ENCODE measurements at places on chromosomes 3 and 15.

DNA sequence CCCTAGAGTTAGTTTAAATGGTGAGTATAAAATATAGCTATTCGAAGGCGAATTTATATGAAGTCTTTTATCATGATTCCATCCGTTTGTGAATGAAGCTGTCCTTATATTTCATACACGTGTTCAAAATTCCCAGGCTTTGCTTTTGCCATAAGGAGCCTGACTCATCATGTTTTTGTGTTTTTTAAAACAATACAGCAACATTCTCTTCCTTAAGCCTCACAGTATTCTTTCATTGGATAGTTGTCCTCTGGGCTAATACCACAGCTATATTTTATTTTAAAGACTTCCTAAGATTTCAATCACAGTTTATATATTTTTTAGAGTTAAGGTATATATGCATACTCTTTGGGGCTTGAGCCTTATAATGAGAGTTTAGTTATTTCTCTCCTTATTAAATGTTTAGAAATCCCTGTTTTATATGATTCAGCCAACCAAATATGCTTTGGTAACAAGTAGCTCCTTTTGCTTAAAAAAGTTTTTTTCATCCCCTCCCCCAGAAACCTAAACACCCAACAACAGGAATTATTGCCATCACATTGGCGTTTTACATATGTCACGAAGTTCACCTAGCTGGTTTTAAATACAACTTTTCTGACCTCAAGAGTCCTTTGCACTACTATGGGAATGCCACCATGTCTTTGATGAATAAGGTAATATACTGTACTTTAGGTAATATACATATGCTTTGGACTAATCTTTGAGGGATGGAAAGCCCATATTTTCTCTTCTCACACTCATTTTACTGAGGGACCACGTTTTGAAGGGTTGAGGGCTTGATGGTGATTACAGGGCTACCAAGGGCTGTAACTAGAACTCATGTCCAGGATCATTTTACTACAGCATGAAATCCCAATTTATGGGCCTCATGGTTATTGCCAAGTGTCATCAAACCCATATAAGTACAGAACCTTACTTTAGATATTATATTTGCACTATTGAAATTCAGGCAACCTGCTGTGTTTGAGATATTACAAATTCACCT lies 28.5 kb downstream of the ST3GAL6 start:
- DNase-seq = no peak
- H3K27me3 ChIP-seq = no peaks in the 10 kb centered on the region
- no peak overlapping the region for H3K27ac ChIP-seq
- H3K36me3 ChIP-seq = no peaks in the 10 kb centered on the region
- H3K4me3 ChIP-seq = no peak overlapping the region

GRCh38 chr3:48715174-48715800 lies 1.7 kb downstream of the IP6K2 start:
- DNase-seq = no peak
- H3K27me3 ChIP-seq = no peaks in the 10 kb centered on the region
- peak overlapping the region; percentile 83 for H3K4me3 ChIP-seq
- H3K36me3 ChIP-seq = peaks cover 41% of the 10 kb centered on the region
- H3K27ac ChIP-seq = peak overlapping the region; percentile 92

GRCh38 chr3:108471426-108471825 lies 39.0 kb downstream of the MYH15 start:
- H3K36me3 ChIP-seq = no peaks in the 10 kb centered on the region
- H3K27me3 ChIP-seq = no peaks in the 10 kb centered on the region
- H3K4me1 ChIP-seq = no peaks in the 10 kb centered on the region
- no peak overlapping the region for H3K4me3 ChIP-seq
- H3K27ac ChIP-seq = no peak overlapping the region

- H3K36me3 ChIP-seq = no peaks in the 10 kb centered on the region
- peaks cover 9% of the 10 kb centered on the region for H3K4me1 ChIP-seq
- H3K4me3 ChIP-seq = no peak overlapping the region
- H3K27me3 ChIP-seq = no peaks in the 10 kb centered on the region
- H3K27ac ChIP-seq = no peak overlapping the region
These were observed 243.4 kb upstream of the GADL1 start for GRCh38 chr3:31137718-31138465.

DNA sequence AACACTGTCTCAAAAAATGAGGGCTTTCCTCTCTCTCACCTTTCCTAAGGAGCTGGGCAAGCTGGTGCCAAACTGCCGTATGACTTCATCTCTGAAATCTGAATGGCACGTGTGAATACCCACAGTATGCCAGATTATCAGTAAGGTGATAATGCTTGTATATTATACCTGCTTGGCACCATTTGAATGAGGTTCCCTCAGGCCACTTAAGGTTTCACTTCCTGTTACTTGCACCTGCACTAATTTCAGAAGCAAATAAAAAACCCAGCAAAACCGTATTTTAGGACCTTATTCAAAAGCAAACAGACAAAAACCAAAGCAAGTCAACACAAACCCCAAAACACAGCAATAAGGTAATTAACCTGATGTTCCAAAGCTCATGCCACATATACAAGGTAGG lies 19.7 kb downstream of the FOXP1 start:
- H3K4me1 ChIP-seq = no peaks in the 10 kb centered on the region
- no peak overlapping the region for H3K4me3 ChIP-seq
- no peak for DNase-seq
- H3K27ac ChIP-seq = peak overlapping the region; percentile 71
- H3K36me3 ChIP-seq = peaks cover 7% of the 10 kb centered on the region

- no peak overlapping the region for H3K27ac ChIP-seq
- no peaks in the 10 kb centered on the region for H3K36me3 ChIP-seq
- H3K4me1 ChIP-seq = no peaks in the 10 kb centered on the region
- no peak overlapping the region for H3K4me3 ChIP-seq
These were observed 186.0 kb downstream of the TNIK start for GRCh38 chr3:171274222-171274621.

DNA sequence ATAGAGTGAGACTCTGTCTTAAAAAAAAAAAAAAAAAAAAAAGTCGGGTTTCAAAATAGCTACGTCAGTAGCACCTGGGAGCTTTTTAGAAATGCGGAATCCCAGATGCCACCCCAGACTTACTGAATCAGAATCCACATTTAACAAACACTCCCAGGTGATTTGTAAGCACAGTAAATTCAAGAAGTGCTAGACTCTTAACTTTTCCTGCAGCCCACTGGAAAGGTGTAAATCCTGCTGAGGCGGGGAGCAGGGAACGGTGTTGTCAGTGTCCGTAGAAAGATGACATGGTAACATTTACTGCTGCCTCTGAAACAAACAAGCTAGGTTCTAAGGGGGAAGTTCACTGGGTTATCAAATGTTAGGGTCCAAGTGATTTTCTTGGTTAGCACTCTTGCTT lies 2.4 kb upstream of the AKAP13 start:
- no peak overlapping the region for H3K4me3 ChIP-seq
- no peaks in the 10 kb centered on the region for H3K36me3 ChIP-seq
- H3K4me1 ChIP-seq = peaks cover 13% of the 10 kb centered on the region
- no peaks in the 10 kb centered on the region for H3K27me3 ChIP-seq

GRCh38 chr3:16885593-16886302 lies 993 bp downstream of the PLCL2 start:
- H3K36me3 ChIP-seq = no peaks in the 10 kb centered on the region
- DNase-seq = no peak
- peak overlapping the region; percentile 92 for H3K27ac ChIP-seq
- peak overlapping the region; percentile 87 for H3K4me3 ChIP-seq

Measured in esophagus squamous epithelium (tissue), 5 donors.